ENCODE measurements at places on chromosomes 3 and 15.

- DNase-seq: no peak
These were observed 152.1 kb upstream of the EPHA3 start for GRCh38 chr3:88955274-88955673.

DNA sequence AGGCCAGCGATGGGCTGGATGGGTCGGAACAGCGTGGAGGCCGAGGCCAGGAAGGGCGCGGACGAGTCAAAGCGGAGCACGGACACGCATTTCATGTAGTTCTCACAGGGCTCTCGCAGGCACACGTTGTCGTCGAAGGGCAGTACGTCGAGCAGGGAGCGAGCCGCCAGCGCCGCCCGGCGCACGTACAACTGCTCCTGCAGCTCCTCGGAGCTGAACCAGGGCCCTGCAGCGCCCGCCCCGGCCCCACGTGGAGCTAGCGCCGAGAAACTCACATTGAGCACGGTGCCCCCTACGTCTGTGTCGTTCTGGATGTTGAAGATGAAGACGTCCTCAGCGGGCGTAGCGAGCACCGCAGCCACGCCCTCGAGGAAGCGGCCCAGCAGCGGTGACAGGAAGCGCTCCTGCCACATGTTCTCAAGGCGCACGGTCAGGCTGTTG is 5.8 kb downstream of the CELSR3 start:
- peak; percentile 52 for DNase-seq

DNA sequence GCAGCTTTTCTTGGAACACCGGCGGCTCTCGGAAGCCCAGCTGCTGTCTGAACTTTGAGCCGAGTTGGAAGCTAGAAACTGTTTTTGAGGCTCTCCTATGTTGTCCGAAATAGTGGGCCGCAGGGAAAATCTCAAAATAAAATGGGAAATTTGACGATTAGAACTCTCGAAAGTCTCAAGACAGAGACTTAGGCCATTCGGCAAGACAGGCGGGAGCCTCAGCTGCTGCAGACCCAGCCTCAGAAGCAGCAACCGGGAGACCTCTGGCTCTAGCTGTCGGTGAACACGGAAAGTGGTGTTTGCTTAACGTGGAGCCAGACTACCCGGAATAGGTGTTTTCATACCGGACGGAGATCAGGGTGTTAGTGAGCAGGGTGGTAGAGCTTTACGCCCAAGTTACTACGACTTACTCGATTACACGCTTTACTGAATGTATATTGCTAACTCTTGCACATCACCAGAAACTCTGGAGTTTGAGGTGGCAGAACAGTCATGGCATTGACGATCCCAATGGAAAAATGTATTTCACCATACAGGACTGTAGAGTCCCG is 357 bp upstream of the MAN2C1 start:
- DNase-seq: peak; percentile 27

DNA sequence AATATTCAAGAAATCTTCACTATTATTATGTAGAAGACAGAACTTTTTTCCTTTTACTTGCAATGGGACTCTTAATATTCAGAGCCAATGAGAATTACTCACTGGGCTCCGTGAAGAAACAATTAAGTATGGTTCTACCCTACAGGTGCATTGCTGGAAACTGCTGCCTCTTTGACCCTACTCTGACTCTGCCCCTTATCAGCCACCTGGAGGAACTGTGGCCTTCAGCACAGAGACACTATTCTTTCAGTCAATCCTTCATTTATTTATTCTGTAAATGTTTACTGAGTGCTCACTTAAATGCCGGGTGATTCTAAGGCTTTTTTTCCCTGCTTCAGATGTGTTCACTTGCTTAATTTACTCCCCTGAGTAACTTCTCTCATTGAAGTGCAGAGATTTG is 163.2 kb downstream of the SYNPR start:
- no peak for DNase-seq

- peak; percentile 40 for DNase-seq
These were observed 574 bp downstream of the SLC38A3 start for GRCh38 chr3:50205413-50206276.

- no peak for DNase-seq
These were observed 228.9 kb downstream of the FEZF2 start for GRCh38 chr3:62144482-62144881.

- DNase-seq: no peak
These were observed 70.0 kb downstream of the MEF2A start for GRCh38 chr15:99635794-99636193.

DNA sequence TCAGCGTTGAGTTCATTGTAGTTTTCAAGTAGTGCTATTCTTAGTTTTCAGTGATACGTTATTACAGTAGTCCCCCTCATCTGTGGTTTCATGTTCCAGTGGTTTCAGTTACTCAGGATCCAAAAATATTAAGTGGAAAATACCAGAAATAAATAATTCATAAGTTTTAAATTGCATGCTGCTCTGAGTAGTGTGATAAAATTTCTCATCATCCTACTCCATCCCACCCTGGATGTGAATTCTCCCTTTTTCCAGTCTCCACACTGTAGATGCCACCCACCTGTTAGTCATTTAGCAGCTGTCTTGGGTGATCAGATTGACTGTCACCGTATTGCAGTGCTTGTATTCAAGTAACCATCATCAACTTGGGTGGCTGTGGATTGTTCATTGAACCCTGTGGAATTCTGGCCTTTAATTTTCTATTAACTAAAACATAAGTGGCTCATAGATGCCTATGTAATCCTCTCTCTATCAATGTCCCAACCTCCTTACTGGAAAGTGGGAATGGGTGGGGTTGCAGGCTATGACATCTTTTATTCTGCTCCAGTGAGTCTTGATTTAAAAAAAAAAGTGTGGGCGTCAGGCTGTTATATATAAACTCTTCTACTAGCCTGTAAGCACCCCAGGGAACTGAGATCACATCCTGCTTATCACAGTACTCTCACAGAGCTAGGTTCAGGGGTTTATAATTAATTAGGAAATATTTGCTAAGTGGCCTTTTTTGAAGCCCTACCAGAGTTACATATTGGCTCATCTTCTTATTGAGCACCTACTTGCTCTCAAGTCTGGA is 97.5 kb downstream of the CFAP20DC start:
- no peak for DNase-seq

GRCh38 chr3:15707779-15708178 is 90.0 kb downstream of the ANKRD28 start:
- DNase-seq: no peak

- DNase-seq: no peak
These were observed 288.2 kb downstream of the EPHA6 start for GRCh38 chr3:97102641-97103040.

GRCh38 chr3:55180936-55181535 is 253.2 kb upstream of the LRTM1 start:
- no peak for DNase-seq

- no peak for DNase-seq
These were observed 48.7 kb downstream of the FBN1 start for GRCh38 chr15:48596841-48597240.

DNA sequence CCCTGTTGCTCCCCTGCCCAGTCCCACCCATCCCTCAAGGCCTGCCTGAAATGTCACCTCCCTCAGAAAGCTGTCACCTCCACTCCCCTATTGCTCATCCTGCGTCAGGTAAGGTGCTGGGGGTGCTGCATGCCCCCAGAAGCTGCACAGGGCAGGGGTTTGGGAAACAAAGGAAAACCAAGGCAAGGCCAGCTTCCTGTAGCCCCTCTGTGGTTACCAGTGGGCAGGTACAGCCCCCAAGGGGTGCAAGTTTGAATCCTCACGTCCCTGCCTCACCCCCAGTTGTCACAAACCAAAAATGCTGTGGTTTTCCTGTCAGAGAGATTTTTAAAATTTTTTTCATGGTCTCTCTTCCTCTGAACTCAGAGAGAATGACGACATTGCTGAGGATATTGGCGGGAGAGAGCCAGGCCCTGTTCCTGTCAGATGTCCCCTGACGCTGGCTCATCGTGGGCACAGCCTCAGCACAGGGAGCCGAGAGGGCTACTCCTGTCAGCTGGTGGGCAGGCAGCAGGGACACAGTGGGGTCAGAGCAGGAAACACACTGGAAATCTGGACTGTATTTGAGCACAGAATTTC is 27.0 kb downstream of the PSTPIP1 start:
- peak; percentile 57 for DNase-seq

DNA sequence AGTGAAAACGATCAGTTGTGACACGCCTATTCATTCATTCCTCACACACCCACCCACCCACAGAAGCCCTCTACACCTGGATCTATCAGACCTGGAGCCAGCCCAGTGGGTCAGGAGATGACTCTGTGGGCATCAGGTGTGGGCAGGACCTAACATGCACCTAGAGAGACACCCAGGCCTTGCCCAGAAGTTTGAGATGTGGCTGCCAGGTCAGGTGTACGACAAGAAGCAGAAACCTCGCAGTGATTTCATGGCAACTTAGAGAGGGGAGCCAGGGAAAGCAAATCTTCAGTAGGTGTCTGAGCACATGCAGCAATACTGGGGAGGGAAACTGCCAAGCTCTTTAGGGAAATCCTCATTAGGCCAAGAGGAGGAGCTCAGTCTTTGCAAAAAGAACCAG is 264.7 kb upstream of the ROPN1 start:
- no peak for DNase-seq

- DNase-seq: no peak
These were observed 18.3 kb downstream of the MYZAP start for GRCh38 chr15:57609805-57610529.

DNA sequence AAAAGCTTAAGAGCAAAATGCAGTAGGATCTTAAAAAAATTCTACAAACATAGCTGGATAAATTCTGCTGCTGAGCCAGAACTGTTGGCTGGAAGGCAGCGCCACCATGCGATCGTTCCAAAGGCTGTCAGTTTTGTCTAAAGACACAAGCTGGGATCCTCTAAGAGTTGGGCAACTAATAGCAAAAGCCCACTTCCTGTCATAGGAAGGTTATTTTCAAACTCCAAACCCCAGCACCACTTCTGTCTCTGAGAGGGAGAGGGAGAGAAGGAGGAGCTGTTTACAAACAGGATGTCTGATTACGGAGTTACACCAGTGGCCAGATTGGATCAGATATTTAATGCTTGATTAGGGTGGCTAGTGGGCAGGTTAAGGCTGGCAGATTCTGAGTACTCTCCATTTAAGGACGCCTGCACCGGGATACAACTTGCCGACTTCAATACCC is 44.0 kb downstream of the EIF4E3 start:
- peak; percentile 9 for DNase-seq

DNA sequence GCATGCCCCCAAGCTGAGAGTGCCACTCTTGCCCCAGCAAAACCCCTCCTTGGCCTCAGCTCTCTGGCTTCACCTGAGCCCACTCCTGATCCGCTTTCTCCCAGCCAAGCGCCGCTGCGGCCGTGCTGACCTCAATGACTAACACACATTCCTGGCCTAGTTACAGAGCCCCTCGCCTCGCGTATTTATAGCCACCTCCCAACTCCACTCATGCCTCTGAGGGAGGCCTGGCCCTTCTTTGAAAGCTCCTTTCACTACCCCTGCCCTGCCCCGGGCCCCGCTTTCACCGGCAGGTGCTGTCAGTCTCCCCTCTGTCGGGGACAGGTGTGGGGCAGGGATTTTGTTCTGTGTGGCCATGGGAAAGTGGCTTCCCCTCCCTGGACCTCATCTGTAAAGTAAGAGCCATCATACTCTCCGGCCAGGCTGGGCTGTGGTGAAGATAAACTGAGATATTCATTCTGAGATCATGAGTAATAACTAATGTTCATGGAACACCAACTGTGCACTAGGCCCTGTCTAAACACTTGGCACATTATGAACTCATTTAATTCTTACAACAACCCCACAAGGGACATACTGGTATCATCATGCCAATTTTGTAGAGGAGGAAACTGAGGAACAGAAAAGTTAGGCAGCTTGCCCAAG is 13.2 kb upstream of the ATP2B2 start:
- no peak for DNase-seq

DNA sequence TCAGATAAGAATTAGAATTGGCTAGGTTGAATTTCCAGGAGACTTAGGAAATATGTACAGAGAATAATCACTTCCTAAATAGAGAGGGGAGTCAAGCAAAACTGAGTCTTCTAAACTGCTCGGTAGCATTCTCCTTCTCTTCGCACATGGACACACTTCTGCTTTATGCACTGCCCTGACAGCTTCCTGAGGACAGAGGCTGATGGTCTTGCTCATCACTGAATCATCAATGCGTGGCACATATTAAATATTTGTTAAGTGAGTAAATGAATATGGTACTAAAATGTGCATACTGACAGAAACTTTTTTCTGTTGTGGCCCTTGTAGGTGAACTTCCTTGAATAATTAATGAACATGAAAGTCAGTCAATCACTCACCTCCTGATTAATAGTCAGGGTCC is 315.5 kb downstream of the FHIT start:
- no peak for DNase-seq

- no peak for DNase-seq
These were observed 410.5 kb upstream of the CADM2 start for GRCh38 chr3:84547971-84548970.

DNA sequence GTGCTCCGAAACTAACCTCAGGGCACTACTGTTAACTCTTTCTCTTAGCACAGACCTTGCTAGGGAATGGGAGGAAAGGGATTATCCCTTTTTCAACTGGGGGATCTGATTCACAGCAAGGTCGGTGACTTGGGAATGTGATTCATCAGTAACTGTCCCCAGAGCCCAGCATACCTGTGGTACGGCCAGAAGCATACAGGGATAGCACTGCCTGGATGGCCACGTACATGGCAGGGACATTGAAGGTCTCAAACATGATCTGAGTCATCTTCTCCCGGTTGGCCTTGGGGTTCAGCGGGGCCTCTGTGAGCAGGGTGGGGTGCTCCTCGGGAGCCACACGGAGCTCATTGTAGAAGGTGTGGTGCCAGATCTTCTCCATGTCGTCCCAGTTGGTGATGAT is 2.3 kb downstream of the ACTC1 start:
- no peak for DNase-seq

DNA sequence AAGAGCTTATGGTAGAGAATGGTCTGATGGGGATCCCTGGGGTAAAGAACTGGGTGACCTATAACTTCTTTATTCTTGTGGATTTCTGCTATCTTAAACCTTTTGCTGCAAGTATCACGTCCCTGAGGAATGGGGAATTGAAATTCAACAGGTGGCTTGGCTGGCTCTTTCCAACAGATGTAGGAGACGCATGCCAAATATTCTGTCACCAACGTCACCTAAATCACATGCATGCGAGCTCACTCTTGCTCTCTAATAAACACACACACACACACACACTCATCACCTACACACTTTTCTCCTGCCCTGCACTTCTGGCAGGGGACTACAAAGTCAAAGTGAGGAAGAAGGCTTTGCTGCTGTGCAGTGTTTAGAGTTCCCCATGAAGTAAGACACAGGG is 145.8 kb upstream of the NECTIN3 start:
- DNase-seq: no peak

DNA sequence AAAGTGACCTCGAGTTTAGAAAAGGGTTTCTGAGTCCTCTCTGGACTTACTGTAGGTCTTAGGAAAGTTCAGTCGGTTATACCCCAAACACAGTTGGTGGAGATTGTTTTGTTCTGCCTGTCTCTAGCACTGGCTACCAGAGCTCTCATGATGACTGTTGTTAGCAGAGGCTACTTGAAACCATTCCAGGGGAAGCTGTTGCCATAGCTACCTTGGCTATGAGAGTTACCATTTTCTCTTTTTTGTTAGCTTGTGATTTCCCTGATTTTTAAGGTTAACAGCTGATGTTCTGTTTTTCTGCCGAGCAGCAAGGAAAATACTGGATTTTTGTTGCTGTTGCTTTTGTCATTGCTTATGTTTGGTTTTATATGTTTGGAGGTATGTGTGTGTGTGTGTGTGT is 26.7 kb downstream of the ABHD2 start:
- DNase-seq: no peak

GRCh38 chr3:186421946-186422345 is 59.9 kb upstream of the DGKG start:
- DNase-seq: no peak

Data from CD4-positive, alpha-beta T cell treated with Interleukin-12 subunit alpha and Interleukin-12 subunit beta, for 1 hour (primary cell).